ENCODE measurements at places on chromosomes 16 and 17.

DNA sequence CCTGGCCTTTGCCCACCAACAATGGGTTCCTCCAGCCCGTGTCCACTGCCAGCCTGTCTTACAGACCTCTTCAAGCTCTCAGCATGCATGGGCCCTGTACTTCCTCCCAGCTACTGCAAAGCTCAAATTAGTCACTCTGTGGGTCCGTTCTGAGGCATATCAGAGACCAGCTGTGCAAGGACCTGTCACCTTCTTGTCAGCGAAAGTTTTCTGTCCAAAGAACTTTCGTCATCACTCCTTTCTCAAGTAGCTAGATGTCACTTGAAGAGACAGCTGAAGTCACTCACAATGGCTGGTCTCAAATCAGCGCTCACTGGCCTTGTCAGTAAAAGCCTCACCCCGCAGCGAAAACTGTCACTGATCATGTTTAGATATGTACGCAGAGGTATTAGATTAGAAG lies 91.4 kb upstream of the DYNLRB2 start:
- no peak for DNase-seq

DNA sequence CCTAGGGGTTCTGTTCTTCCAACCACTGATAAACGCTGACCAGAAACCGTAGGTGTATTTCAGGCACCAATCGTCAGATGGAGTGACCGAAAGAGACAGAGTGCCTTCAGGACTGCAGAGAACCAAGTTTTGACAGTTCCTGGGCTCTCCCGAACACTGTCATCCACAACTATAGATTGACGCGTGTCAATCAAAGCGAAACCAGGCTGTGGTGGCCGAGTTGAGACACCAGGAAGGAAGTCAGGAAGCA lies 11.9 kb upstream of the AURKB start:
- peak; percentile 88 for DNase-seq

DNA sequence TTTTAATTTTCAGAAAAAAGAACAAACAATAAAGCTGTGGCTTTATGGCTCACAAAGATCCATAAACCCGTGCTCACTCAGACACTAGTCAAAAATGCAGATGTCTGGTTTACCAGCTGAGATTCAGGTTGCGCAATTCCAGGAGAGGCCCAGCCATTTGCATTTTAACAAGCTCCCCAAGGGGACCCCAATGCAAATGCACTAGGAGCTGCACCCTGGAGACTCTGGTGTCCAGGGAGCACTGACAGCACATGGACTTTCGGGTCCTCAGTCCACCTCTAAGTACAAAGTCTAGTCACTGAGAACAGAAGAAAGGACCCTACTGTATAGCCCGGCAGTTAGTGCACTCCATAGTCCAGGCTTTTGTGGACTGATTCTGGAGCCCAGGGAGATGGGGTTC lies 326.3 kb downstream of the MAF start:
- DNase-seq: no peak

GRCh38 chr17:4440690-4441686 lies 7.2 kb downstream of the SPNS3 start:
- no peak for DNase-seq

- no peak for DNase-seq
Observed at GRCh38 chr16:50771366-50771765, 29.5 kb downstream of the CYLD start.

GRCh38 chr16:35449663-35450062 lies 1990.3 kb downstream of the TP53TG3F start:
- no peak for DNase-seq

- DNase-seq: no peak
Observed at GRCh38 chr17:41054025-41054424, 1.0 kb downstream of the KRTAP2-2 start.

GRCh38 chr17:50835301-50836234 lies at the start of gene WFIKKN2:
Gene WFIKKN2, plus strand, starts transcription at chr17:50835586. Its CDS starts 352 bp downstream, at chr17:50835938.
- DNase-seq: no peak

- DNase-seq: no peak
Observed at GRCh38 chr16:71347146-71347545, 11.4 kb upstream of the CALB2 start.

- no peak for DNase-seq
Observed at GRCh38 chr17:9272501-9273200, 251.3 kb downstream of the NTN1 start.

- peak; percentile 53 for DNase-seq
Observed at GRCh38 chr17:15436473-15437302, 30.7 kb downstream of the CDRT4 start.

GRCh38 chr16:56518425-56518824 lies 1.4 kb downstream of the BBS2 start:
- no peak for DNase-seq

DNA sequence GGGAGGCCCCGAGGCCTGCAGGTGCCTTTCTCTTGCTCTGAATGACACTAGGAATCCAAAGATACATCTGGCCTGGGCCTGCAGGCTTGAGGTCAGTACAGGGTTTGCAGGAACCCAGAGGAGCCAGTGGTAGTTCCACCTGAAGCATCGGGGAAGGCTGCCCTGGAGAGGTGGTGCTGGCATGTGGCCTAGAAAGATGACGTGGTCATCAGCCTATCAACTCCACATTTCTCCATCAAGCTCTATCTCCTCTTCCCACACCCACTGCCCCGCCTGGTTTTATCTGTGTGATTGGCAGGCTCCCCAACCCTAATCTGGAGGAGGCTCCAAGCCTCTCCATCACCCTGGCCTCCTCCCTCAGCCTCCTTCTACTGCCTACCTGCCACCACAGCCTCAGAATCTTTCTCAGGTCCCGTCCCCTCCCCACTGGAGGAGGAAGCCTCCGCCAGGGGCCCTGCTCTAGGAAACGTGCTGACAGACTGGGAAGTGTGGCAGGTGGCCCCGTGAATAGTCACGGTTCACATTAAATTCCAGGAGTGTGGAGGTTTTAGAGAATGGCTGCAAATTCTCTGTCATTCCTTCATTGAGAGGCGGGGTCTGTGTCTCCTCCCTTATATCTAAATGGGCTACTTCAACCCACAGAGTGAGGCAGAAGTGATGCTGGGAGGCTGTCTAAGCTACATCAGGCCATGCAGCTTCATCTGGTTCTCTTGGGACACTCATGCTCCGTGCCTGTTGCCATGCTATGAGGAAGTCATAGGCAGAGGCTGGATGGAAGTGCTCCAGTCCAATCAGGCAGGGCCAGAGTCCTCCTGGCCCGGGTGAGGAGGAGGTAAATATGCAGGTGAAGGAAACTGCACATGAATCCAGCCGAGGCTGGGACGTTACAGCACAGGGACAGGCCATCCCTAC lies 11.4 kb upstream of the MAP2K3 start:
- no peak for DNase-seq

- peak; percentile 38 for DNase-seq
Observed at GRCh38 chr16:87550495-87550961, 51.8 kb upstream of the JPH3 start.

- DNase-seq: peak; percentile 86
Observed at GRCh38 chr17:8916466-8916865, 49.0 kb upstream of the PIK3R6 start.

DNA sequence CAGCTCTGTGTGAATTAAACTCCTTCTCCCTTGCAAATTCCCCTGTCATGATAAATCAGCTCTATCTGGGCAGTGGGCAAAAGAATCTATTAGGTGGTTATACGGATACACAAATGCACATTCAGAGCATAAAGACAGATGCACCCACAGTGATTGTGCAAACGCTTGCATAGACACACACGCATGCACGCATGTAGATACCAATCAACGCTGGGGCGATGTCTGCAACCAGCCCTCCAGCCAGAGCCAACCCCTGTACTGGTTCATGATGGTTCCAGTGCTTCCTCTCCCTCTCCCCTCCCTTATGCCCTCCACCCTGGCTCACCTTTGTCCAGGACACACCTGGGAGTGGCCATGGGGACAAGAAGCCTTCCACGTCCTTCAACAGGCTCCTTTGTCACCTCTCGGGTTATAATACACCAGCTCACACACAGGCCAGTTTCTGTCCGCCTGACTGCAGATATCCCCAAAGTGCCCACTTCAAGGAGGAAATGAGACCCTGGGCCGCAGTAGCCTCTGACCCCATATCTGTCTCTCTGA lies 33.1 kb upstream of the SNN start:
- DNase-seq: no peak

DNA sequence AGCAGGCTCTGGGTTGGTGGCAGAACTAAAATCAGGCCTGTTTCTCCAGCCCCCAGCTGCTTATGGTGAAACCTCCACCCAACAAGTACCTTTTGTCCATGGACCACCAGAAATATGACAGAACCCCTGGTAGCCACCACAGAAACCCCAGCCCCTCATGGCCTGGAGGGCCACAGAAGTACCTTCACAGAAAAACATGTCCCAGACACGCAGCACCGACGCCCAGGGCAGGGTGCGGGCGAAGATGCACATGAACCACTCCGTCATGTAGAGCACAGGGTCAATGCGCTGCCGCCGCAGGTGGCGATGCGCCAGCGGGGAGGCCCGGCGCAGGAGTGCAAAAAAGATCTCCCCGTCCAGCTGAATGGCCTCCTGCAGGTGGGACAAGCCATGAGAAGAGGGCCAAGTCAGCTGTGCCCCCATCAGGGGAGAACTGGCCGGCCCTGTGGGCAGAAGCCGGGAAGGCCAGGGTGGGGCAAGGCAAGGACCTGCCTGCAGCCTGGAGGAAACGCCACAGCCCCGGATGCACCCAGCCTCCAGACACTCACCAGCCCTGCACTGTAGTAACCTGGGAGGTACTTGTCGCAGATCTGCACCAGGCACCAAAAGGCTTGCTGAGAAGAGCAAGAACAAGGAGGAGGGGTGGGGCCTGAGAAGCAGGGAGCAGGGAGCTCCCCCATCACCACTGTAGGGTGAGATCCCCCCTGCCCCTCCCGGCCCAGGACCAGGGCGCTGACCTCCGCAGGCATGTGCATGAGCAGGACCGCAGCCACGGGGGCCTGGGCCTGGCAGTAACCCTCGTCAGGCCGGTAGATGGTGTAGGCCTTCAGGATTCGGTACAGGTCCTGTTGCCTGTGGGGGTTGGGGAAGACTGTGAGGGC lies 4.1 kb upstream of the CD2BP2 start:
- no peak for DNase-seq

All from CD14-positive monocyte (primary cell).